Epithelial cell of esophagus (primary cell): ENCODE measurements at places on chromosomes 6 and 20.

DNA sequence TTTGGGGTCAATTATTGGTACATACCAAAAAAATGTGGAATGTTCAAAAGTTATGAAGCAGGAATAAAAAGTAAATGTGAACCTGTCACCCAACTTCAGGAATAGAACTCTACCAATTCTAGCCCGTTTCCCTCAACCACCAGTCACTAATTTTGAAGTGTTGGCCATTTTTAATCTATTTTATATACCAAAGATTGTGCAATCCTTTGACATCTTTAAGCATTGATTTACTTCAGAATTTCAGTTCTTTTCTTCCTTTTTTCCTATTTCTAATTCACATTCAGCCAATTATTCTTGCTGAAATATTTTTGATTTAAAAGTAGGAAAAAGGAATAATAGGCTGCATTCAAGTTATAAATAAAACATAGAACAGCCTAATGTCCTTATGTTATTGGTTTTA, 46.9 kb upstream of the SMIM28 start:
- DNase-seq = no peak

DNA sequence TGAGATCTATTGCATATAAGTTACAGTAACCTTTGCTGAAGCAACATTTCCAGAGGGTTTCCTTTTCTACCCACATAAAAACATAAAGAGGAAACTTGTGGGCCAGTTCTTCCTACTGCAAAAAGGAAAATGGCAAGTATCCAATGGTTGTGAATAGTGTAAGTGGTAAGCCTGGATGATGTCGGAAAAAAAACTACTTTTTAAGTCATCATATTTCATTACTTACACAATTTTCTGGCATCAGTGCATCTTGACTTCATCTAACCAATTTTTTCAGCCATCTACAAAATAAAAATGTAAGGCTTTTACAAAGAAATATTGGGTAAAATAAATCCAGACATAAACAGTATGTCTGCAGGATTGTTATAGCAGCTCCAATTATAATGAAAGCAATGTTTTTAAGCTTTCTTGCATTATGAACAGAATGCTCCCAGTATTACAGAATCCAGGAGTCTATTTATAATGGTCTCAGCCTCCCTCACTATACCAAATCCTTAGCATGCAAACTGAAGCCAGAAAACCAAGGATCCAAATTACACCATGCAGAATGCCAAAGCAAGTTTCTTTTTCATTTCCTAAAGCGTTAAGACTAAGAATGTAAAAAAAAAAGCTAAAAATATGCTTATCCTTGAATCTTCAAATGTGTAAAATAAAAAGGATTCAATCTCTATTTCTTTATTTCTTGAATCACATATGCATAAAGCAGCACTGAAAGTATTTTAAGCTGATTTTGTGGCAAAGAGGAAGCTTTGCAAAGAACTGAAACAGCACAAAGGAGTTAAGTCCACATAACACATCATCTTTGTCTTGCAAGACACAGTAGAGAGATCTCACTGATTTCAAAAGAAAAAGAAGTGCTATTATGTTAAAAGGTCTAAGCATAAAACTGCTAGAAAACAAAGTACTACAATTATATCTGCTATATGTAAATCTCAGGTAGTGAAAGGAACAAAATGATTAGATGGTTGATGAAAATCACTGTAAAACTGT, 126.8 kb upstream of the HMGCLL1 start:
- no peak for DNase-seq

GRCh38 chr20:1122388-1123315, 4.2 kb downstream of the PSMF1 start:
- DNase-seq = peak; percentile 47

DNA sequence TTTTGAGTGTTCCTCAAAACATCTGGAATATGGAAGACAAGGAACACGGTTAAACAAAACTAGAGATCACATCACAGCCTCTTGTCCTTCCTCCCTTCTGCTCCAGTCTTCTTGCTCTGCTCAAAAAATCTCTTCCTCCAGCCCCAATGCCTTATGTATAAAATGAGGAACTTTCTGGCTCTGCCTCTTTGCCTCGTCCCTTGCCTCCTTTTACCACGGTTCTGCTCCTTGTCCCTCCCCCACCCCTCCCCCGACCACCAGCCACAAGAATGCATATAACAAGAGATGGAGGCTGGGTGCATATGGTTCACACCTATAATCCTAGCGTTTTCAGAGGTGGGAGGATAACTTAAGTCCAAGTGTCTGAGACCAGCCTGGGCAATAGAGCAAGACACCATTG, 43.6 kb downstream of the PLAGL2 start:
- no peak for DNase-seq

- no peak for DNase-seq
Measured at GRCh38 chr20:49115564-49115963, 69.5 kb downstream of the CSE1L start.

DNA sequence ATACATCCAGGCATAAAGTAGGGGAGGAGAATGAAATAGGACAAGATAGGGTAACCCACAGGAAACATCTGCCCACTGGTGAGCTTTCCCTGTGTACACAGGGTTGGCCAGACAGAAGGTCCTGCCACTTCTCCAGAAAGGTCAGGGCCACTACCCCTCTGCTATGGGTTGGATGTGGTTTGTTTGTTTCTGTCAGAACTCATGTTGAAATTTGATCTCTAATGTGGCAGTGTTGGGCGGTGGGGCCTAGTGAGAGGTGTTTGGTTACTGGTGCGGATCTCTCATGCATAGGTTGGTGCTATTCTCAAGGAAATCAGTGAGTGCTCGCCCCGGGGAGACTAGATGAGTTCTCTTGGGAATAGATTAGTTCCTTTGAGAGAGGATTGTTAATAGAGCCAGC, 15.6 kb upstream of the MAS1 start:
- DNase-seq = no peak

DNA sequence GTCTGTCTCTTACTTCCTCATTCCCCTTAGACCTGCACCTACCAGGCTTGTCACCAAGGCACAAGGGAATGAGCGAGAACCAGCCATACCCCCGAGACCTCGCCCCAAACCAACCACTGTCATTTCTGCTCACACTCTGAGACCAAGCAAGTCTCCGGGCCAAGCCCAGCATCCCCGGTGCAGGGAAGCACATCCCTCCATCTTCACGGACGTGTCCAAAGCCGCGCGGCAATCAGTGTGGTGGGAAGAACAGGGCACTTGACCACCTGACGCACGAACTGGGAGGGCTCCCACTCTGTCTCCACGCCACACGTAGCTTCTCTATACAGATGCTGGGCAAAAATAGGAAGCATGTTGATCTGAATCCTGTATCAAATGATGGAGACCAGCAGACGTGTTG, 28.4 kb upstream of the THBS2 start:
- no peak for DNase-seq

- DNase-seq = no peak
Measured at GRCh38 chr20:9179867-9180266, 111.0 kb downstream of the PLCB4 start.

GRCh38 chr6:147538821-147539220, 30.3 kb downstream of the SAMD5 start:
- no peak for DNase-seq
